ENCODE measurements at places on chromosomes 7 and 10.

DNA sequence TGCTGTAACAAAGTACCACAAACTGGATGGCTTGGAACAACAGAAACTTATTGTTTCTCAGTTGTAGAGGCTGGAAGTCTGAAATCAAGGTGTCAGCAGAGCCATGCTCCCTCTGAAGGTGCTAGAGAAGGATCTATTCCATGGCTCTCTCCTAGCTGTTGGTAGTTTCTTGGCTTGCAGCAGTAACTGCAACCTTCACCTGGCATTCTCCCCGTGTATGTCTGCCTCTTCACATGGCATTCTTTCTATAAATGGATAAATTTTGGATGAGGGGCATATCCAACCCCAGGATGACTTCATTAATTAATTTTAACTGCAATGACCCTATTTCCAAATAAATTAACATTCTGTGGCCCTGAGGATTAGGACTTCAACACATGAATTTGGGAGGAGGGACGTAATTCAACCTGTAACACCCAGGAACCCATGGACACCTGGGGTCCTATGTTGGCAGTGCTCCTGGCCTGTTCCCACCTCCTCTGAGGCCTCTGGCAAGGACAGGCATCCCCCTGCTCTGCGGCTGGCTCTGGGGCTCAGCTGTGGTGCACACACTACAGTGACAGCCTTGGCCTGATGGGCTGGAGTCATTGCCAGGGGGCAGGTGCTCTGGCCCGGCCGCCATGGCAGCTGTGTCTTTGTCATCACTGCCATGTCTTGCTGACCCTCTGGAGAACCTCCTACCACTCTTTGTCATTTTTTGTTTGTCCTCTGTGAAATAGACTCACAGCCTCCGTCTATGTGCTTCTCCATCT lies 30.8 kb downstream of the LSMEM1 start:
- DNase-seq: no peak

DNA sequence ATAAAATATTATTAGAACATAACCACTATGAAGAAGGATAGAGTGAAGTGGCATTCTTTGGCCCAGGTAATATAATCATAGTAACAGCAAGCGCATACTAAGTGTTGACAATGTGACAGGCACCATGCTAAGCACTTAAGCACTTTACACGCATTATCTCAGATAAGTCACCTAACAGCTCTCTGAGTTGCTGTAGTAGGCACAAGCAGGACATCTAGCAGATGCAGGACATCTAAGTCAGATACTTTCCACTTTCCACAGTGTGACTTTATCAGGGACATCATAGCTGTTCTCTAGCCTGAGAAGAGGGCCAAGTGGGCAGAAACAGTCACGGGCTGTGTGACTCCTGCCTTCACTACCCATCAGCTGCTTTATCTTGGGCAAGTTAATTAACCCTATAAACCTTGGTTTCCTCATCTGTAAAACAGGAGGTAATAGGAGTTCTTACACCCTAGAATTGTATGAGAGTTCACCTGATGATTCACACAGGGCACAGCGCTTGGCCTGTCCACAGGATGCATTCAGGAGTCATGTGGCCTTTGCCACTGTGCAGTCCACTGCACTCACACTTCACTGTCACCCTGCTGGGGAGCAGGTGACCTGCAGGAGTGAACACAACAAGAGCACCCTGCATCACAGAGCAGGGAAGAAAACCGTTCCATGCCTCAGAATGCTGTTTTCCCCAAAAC lies 12.5 kb downstream of the LIPA start:
- DNase-seq: no peak

- no peak for DNase-seq
These were observed 63.7 kb downstream of the TSPAN12 start for GRCh38 chr7:120794106-120794729.

GRCh38 chr10:35446439-35446838 lies 110.1 kb downstream of the CCNY start:
- DNase-seq: no peak

DNA sequence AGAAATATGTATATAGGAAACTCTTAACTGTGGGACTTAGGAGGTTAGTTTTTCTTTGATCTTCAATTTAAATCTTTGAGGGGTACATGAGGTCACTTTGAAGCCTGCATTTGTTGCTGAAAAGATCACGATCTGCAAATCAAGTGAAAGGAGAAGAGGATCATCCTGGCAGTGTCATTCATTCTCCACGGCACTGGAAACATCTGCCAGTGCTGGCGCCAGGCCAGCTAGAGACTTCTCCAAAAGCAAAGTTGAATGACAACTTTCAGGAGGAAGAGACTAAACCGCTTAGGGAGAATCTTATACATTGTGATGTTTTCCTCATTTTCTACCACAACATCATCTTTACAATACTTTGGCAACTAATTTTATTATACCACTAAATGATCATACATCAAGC lies 42.5 kb downstream of the MRC1 start:
- DNase-seq: no peak

DNA sequence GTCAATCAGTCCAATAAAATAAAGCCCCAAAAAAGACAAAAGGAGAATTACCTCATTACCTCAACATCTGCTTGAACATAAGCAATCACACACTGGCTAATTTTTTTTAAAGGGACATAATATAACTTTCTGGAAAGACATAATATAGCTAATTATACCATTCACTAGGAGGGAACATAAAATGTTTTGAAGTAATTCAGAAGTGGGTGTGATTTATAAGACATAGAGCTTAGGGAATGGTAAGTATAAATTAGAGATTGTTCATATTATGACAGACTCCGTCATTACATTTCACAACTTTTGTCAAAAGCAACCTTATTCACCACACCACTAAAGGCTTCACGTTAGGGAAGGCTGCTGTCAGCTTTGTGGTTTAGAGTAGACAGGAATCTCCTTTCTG lies 3.8 kb downstream of the SHTN1 start:
- no peak for DNase-seq

DNA sequence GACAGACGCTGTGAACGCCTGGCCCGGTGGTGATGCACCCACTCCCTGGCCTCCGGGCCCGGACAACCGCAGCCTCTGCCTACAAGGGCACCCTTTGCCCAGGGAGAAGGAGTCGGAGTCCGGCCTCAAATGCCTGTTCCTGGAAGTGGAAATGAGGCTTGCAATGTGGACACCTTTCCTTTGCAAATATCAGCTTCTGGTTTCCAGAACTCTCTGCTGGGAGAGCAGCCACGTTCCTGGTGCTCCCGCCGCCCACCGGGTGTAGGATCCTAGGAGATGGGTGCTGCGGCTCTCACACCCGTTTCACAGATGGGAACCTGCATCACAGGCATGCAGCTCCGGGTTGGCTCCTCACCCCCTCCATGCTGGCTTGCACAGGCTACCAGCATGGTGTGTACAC lies 2.9 kb downstream of the FOXL3 start:
- no peak for DNase-seq
